ENCODE measurements at places on chromosomes 13 and 19.

DNA sequence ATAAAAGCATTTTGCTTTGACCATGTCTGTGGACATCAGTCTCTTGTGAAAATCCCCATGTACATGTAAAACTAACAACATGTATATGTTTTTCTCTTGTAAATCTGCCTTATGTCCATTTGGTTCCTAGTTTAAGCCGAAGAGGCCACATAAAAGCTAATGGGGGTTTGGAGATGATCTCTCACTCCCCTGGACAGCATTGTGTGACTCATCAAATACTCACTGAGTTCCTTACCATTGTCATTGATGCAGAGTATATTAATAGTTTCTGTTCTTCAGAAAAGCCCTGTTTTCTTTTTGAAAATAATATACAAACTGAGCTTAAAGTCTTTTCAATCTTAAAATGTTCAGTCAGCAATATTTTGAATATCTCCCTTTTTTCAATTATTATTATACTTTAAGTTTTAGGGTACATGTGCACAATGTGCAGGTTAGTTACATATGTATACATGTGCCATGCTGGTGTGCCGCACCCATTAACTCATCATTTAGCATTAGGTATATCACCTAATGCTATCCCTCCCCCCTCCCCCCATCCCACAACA lies 536.7 kb upstream of the HTR2A start:
- DNase-seq: peak; percentile 23

DNA sequence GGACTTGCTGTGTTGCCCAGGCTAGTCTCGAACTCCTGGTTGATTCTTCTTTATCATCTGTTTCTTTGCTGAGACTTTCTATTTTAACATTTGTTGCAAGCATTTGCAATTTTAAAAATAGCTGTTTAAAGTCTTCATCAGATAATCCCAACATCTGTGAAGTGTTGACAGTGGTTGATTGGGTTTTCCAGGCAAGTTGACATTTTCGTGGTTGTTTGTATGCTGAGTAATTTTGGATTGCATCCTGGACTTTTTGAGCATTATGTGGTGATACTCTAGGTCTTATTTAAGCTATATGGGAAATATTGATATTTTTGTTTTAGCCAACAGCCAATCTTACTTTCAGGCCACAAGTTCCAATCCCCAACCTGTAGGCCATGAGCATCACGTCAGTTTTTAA lies 25.1 kb downstream of the AP1M1 start:
- no peak for DNase-seq

DNA sequence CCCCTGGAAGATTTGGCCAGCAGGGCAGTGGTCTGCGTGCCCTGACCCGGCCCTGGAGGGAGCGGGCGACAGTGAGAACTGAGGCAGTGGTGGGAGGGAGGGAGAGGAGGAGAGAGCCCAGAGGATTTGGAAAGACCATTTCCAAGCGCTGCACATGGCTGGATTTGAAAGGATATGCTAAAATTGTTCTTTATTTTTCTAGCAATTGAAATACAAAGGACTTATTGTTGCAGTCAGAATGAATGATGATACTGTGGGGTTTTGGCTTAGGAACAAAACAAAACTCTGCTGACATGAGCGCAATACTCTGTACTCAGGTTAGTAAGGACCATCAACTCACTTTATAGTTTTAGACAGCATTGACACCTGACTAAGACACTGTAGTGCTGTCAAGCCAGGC lies 69.5 kb downstream of the TNFRSF19 start:
- no peak for DNase-seq

DNA sequence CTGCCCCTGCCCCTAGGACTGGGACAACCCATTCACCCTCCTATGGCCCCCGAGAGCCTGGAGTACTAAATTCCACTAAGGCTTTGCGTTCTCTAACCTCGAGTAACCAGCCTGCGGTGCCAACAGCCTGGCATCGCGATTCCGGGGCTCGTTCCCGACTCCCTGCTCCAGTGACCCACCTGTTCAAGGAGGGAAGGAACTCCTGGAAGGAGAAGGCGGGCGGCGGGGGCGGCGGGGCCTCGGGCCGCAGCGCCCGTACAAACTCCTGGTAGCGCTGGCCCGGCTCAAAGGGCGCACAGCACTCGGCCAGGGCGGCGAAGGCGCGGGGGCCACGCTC lies 6.3 kb downstream of the GMIP start:
- DNase-seq: no peak

DNA sequence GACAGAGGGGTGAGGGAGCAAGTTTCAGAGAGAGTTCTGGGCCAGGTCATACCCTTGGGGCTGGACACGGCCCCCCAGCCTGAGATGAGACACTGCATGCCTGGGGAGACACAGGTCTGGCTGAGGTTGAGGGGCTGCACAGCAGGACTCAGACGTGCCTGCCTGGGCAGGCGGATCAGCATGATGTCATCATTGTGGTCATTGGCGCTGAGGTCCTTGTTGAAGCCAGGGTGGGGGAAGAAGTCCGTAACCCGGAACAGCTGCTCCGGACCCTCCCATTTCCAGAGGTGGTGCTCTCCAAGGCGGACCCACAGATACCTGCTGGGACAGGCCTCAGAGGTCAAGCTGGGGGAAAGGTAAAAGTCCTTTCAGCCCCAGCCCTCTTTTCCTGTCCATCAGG lies 5.0 kb upstream of the KLK8 start:
- DNase-seq: no peak

DNA sequence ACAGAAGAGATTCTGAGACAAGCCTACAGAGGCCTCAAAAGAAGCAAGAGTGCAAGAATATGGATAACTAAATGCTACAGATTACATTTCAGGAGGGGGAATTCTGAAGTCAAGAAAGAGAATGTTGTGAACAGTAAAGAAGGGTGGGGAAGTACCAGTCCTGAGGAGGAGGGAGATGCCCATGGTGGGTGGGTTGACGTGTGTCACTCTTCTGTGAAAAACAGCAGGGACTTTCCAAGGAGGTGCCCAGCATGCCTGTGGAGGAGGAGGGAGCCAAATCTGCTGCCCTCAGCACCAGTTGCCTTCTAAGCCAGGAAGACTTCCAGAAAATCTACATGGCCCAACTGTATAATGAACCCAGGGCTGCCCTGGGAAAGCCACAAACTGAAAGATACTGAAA lies 87.7 kb downstream of the SGCG start:
- DNase-seq: no peak

- no peak for DNase-seq
Measured at GRCh38 chr13:30851697-30852096, 54.4 kb upstream of the MEDAG start.

- peak; percentile 41 for DNase-seq
Measured at GRCh38 chr13:27493981-27494380, 43.6 kb upstream of the MTIF3 start.

DNA sequence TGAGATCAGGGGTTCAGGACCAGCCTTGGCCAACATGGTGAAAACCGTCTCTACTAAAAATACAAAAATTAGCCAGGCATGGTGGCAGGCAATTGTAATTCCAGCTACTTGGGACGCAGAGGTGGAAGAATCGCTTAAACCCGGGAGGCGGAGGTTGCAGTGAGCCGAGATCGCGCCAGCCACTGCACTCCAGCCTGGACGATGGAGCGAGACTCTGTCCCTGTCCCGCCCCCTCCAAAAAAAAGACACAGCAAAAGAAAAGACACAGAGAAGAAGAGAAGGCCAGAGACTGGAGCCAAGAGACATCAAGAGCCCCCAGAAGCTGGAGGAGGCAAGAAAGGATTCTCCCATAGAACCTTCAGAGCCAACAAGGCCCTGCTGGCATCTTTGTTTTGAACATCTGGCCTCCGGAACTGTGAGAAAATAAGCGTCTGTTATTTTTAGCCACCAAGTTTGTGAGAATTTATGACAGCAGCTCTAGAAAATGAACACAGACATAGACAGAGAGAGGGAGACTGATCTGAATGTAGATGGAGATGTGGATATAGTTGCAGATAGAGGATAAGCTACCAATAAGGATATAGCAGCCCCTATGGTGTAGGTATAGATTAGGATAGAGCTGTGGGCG lies 25.7 kb upstream of the PNMA8B start:
- no peak for DNase-seq

- DNase-seq: no peak
Measured at GRCh38 chr19:8255426-8256125, 46.4 kb downstream of the CERS4 start.

- peak; percentile 54 for DNase-seq
Measured at GRCh38 chr19:1503089-1503924, 9.5 kb downstream of the ADAMTSL5 start.

DNA sequence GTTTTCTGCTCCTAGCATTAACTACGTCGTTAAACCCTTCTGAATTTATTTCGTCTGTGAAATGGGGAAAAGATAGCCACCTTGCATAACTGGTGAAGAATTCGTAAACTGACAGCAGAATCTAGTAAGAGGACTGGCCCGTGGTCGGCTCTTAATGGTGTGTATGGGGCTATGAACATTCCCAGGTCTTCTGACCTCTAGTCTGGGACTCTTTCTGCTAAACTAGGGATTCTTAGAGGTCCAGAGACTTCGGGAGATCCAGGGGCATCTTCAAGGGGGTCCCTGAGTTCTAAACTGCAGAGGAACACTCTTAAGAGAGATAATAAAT lies 231.1 kb upstream of the SERP2 start:
- DNase-seq: peak; percentile 11

DNA sequence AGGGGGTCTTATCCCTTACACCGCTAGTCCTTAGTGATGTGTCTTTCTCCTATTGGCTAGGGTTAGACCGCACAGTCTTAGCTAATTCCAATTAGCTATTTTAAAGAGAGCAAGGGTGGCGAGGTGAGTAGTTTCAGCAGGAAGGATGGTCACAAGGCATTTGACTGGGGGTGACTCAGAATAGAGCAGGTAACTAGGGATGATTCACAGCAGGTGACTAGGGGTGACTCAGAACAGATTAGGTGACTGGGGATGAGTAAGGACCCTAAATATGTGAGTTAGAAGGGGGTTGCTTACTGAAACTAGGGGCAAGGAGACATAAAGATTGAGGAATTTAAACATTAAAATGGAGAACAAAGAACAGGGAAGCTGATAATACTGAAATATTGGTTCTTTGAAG lies 64.3 kb downstream of the ZNF66 start:
- no peak for DNase-seq

GRCh38 chr13:88000239-88000638 lies 329.1 kb downstream of the SLITRK5 start:
- DNase-seq: no peak

GRCh38 chr19:46834984-46835383 lies 15.7 kb downstream of the AP2S1 start:
- no peak for DNase-seq
